BJ (cell line): ENCODE measurements at places on chromosomes 1 and 21.

DNA sequence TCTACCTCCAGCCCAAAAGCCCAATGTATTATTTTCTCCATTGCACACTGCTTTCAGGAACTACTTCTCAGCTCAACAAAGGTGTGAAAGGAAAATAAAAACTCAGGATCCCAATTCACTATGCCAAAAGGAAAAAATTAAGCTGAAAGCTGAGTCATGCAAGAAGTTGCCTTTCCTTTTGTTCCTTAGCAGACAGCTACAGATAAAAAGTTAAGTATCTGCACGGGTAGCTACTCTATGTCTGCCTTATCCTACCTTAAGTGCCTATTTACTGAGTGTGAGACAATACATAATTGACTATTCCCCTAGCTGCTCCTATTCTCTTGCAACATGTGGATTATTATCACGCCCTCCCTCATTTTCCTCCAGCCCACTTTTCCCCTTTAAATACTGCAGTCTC, 84.1 kb downstream of the ADCY10 start:
- DNase-seq: no peak

GRCh38 chr1:147246044-147246690, 3.7 kb downstream of the CHD1L start:
- no peak for DNase-seq

DNA sequence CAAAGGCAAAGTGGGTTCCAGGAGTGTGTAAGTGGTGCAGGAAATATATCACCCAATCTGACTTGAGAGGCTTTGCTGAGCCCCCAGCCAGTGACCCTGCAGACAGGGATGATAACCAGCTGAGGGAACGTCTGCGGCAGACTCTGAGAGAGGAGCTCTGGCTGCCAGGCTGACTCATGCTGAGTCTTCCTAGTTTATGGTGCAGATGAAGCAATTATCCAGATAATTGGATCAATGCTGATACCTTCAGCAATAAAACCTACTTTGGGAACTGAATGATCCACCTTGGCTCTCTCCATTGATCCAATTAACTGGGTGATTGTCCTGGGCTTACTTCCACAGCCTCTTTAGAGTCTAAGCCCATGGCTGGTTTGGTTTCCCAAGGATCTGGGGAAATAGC, 7.3 kb downstream of the C8B start:
- no peak for DNase-seq

GRCh38 chr1:182338806-182339370, 52.7 kb downstream of the GLUL start:
- DNase-seq: no peak

- DNase-seq: no peak
These were observed 216.1 kb upstream of the TMEM51 start for GRCh38 chr1:14937288-14937949.
